Astrocyte (in vitro differentiated cells and primary cell): ENCODE measurements at places on chromosomes 4 and X. TPM values are rescaled to one million over a fixed set of nuclear protein-coding genes. Genes with fewer than 3 reads are reported as not detected.

Gene PCDH18
- 4.6 and 4.9 TPM in 2 replicates for total RNA-seq

Gene UGT8
- 6.4 and 7.7 TPM in 2 replicates for total RNA-seq

DNA sequence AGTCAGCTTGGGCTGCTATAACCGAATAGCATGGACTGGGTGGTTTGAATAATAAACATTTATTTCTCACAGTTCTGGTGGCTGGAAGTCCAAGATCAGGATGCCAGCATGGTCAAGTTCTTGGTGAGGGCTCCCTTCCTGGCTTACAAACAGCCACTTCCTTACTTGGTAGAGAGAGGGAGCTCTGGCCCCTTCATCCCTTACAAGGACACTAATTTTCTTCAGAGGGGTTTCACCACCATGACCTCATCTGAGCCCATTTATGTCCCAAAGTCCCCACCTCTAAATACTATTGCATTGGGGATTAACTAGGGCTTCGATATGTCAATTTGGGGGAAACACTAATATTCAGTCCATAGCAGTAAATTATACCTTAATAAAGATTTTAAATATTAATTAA, 61.8 kb downstream of the CLNK start:
- no peak for DNase-seq

- peak; percentile 22 for DNase-seq
Measured at GRCh38 chr4:152983221-152983620, 47.1 kb downstream of the FHDC1 start.

DNA sequence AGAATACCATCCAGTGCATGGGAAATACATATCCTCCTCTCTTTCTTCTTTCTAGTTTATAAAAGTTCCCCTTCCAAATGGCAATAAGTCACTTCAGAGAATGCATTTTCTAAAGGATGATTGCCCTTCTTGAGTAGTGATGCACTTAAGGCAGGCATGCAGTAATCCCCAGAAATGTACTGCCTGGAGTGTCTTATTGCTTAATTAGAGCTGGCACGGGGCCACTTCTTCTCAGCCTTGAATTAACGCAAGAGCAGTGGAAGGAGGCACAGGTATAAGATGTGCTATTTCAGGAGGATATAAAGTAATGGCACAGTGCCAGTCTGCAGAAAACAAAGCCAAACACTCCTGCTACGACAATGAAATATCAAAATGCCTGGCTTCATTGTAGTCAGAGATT, 371.4 kb upstream of the FAM241A start:
- no peak for DNase-seq
